ENCODE measurements at places on chromosomes 12 and 14.
A peak's percentile ranks its signal among the peaks of the same experiment; 100 is the strongest.

DNA sequence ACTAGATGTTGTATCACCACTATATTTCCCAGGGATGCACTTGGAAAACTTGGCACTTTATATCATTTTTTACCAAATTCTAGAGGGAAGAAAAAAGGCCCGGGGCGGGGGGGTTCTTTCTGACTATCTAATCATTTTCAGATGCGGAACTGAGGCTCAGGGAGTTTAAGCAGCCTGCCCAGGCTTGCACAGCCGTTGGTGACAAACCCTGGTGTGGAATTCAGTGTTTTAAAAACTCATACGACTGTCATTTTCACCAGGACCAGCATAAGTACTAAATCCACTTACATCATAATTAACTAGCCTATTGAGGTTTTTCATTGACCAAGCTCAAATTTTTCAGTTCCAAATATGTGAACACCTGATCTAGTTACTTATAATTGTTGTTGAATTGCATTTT is 181.0 kb downstream of the IPO8 start:
- DNase-seq, result no peak

DNA sequence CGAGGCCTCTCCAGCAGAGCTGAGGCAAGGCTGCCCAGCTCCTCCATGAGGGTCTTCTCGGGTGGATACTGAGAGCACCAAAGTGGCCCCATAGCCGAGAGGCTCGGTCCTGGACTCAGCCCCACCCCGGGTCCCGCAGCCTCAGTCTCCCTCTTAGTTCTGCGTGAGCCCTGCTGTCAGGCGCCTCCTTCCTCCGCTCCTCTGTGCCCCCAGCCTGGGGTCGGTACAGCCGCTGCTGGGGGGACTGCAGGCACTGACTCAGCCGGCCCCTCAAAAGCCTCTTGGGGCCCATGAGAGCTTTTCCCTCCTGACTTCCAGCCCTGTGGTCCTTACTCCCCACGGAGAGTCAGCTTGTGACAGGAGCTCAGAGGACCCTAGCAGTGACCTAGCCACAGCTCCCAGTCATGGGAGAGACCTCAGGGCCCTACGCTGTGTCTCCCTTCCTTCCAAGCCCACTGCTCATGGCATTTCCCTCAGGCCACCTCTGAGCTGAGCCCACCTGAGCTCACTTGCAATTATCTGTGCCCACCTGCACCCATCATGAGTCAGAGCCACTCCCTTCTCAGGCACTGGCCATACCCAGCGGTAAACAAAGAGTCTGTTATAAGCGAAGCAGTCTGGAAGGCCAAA is 295.0 kb upstream of the RTL1 start:
- no peak for DNase-seq

GRCh38 chr14:50533241-50533705 is 904 bp upstream of the MAP4K5 start:
- DNase-seq, result no peak

DNA sequence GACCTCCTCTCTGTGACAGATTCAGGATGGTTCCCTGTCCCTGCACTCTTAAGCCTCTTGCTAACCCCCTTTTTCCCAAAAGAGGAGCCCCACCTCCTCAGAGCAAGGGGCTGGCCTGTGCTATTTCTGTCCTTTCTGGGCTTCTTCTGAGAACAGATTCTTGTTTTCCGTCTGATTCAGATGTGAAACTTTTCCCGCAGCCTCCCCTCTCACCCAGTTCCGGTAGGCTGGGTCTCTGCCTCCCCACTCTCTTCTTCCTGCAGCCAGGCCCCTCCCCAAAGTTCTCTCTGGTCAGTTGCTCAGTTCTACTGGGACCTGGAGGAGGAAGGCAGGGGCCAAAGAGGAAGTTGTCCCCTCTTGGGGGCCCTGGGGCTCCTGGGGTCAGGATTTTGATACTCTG is 11.8 kb downstream of the PDE1B start:
- DNase-seq, result no peak

GRCh38 chr14:91116913-91117588 is 3.2 kb downstream of the DGLUCY start:
- DNase-seq, result no peak

GRCh38 chr12:76942267-76942666 is 63.4 kb upstream of the CSRP2 start:
- DNase-seq, result no peak

DNA sequence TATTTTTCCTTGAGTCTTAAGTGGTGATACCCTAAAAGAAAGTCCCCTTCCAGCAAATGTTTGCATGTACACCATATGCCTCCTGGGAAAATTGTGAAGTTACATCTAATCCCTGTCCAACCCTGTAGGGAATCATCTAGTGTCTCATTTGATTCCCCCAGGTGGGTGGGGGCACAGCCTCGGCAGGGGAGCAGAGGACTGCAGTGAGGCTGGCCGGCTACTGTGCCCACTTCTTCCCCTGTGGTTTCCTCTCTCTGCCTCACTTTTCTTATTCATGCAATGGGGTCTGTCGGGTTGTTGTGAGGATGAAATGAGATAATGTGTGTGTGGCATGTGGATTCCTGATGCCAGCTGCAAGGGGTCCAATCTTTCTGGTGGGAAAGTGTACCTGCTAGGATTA is 6.0 kb downstream of the PAPLN start:
- DNase-seq, result no peak

DNA sequence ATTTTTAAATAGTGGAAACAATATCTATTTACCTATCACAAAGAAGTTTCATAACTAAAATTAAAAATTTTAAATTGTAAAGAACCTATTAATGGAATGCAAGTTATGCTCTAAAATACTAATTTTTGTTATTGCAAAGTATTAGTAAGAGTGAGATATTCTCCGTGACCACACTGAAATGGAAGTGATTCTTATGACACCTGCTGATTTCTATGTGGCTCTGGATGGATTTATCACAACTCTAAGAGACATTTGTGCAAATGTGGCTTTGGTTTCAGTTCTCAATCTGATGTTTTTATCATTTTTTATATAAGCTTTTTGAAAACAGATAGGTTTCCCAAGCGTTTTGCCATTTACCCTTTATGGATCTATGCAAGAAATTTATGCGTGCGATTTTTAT is 497.8 kb downstream of the NAV3 start:
- no peak for DNase-seq

- no peak for DNase-seq
Observed at GRCh38 chr14:63862163-63862562, 9.4 kb downstream of the SYNE2 start.

DNA sequence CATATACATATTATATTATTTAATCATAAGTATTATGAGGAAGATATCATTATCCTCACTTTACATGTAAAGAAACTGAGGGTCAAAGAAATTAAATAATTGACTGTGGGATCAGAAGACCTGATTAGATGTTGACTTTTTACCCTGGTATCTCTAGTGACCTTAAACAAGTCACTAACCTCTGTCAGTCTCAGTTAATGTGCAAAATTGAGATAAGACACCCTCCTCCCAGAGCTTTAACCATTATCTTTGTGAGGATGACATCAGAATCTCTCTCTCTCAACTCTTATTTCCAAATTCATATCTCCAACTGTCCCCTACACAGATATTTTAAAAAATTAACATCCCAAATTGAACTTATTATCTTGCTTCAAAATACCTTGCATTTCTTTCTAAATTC is 177.8 kb downstream of the KLHL28 start:
- no peak for DNase-seq

- no peak for DNase-seq
Observed at GRCh38 chr12:7068994-7069346, 8.5 kb downstream of the C1S start.

- DNase-seq, result no peak
Observed at GRCh38 chr12:50174971-50175715, 8.0 kb upstream of the CERS5 start.

DNA sequence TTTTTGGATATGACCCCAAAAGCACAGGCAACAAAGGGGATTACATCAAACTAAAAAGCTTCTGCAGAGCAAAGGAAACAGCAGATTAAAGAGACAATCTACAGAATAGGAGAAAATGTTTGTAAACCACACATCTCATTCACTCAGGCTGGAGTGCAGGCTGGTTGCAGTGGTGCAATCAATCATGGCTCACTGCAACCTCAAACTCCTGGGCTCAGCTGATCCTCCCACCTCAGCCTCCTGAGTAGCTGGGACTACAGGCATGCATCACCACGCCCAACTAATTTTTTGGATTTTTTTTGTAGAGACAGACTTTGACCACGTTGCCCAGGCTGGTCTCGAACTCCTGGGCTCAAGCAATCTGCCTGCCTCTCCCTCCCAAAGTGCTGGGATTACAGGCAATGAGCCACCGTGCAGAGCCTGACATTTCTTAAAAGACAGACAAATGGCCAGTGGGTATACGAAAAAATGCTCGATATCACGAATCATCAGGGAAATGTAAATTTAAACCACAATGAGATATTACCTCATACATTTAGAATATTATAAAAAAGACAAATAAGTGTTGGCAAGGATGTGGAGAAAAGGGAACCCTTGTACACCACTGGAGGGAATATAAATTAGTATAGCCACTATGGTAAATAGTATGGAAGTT is 9.8 kb downstream of the NCKAP5L start:
- no peak for DNase-seq

- no peak for DNase-seq
Observed at GRCh38 chr14:88359500-88359899, 26.0 kb upstream of the SPATA7 start.

DNA sequence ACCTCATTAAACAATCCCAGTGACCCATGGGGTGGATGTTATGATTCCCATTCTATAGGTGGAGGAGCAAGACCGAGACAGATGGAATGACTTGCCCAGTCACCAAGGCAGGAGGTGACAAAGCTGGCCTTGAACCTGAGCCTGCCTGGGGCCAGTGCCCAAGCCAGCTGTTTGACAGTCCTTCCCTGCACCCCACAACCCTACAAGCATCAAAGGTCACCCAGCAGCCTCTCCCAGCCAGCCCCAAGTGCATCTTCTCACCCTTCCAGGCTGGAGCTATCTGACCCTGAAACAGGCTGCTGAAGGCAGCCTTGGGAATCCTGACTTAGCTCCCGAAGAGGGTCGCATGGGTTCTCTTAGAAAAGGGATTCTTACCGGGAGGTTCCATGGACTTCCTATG is 20.3 kb downstream of the MMAB start:
- no peak for DNase-seq

DNA sequence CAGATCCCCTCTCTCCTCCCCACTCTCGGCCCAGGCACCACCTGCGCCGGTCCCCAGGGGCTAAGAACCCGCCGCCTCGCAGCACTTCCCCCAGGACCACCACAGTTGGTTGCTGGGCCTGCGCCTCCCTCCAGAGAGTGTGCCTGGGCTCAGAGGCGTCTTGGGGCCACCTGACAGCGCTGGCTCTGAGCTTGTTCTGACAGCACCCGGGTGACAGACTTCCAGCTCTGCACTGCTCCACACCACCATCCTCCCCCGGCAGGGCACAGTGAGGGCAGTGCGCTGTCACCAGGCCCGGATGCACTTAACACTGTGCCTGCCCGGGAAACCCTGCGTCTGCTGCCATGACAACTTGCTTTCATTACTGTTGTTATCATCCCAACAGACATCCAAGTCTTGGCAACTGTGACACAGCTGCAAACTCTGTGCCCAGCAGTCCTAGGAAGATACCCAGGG is 6.6 kb downstream of the BRF1 start:
- peak; percentile 21 for DNase-seq

DNA sequence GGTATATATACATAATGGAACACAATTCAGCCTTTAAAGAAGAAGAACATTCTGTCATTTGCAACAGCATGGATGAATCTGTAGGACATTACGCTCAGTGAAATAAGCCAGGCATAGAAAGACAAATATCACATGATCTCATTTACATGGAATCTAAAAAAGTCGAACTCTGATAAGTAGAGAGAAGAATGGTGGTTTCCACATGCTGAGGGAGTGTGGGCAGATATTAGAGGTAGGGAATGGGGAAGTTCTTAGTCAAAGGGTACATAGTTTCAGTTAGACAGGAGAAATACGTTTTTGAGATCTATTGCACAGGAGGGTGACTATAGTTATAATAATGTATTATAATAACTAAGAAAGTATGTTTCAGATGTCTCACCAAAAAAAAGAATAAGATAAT is 71.4 kb downstream of the ADAMTS20 start:
- no peak for DNase-seq

- DNase-seq, result no peak
Observed at GRCh38 chr12:121649819-121650353, 19.6 kb downstream of the MORN3 start.

DNA sequence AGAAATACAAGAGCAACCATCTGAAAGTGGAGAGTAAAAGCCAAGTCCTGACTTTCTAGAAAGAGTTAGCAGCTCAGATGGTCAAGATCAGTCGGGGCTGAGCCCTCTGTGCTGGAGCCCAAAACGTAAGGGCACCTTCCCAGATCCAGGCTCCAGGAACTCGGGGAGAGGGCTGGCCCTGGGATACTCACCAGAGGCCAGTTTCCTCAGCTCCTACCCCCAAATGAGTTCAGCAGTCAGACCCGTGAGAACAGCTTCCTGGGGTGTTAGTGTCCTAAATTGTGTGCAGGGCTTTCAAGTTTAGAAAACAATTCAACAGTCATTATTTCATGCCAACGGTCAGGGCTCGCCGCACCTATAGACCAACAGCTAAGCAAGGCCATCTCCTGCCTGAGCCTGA is 147.6 kb upstream of the FKBP4 start:
- DNase-seq, result no peak

DNA sequence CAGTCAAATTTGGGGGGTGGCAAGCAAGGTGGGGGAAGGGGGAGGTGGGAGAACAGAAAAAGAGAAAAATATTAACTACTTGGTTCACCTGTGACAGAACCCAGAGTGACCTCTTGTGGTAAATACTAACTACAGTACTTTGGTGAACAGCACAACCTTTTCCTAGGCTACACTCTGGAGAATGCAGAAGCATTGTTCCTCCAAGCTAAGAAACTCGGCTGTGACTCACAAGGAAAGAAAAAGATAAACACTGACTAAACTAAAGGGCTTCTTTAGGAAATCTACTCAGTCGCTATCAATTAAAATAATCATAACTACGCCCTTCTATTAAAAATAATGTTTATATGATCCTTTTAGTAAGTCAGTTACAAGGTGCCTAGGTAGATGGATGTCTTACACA is 5.4 kb downstream of the KCNH5 start:
- no peak for DNase-seq

Measured in stimulated activated CD4-positive, alpha-beta T cell treated with anti-CD3 and anti-CD28 coated beads, Interleukin-15, amount 100 ng/mL, for 1 hour (primary cell).